ENCODE measurements at places on chromosomes 7 and 10. TPM values are rescaled to one million over a fixed set of nuclear protein-coding genes. Genes with fewer than 3 reads are reported as not detected.

SOSTDC1 gene
- 2.3 TPM for polyA plus RNA-seq

DNA sequence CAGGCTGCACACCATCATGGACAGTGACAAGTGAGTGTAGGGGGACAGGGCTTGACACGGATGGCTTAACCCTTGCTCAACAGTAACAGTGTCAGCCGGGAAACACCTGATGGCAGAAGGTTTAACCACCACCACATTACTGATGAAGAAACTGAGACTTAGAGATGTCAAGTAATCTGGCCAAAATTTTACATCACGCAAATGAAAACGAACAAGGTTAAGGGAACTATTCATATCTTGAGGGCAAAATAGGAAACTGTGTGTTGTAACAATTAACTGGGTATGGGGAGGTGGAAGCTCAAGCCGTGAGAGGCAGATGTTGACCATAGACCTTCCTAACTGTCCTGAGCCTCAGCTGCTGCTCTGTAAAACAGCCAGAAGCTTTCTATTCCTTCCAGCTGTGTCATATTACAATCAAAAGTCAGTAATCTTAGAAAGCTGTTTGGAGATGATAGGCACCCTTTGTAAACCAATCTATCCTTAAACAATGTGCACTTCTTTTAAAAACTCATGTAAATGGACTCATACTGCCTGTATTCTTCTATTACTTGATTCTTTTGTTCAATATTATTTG is 68.4 kb downstream of the ABCC2 start:
- DNase-seq = no peak

DNA sequence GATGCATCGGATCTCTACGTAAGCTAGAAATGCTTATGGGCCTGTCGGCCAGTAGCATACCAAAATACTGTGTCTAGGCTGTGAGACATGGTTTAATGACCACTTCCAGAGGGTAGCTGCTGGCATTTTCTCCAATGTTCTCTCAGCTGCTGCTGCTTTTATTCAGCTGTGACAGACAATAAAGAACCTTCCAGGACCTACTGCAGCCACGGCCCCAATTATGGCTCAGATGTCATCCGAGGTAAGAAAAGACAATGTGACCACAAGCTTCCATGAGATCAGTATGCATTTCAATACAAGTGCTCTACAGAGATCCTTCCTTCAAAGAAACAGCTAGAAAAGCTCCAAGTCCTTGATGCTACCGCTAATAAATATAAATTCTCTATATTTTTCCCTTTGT is 256.2 kb downstream of the SDHAF3 start:
- no peak for DNase-seq

ANKRD22 gene
- 3.4 TPM for polyA plus RNA-seq

COMMD3 gene
- 40.9 TPM for polyA plus RNA-seq

DNA sequence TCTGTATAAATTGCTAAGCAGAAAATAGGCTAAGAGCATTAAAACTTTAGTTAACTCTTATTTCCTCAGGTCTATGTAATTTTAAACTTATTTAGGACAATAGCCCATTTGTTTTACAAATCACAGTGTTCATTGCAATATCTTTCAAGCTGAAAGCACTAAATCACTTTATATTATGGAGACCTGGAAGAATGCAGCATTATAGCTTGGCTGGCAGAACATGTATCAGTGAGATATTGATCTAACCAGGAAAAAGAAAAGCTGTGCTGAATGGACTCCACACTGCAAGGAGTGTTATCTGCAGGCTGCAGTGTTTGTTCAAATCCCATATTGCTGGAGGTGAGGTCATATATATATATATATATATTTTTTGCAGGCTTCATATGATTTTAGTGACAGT is 517.5 kb downstream of the NRG3 start:
- no peak for DNase-seq

GRCh38 chr7:106775975-106776607 is 89.0 kb upstream of the PIK3CG start:
- DNase-seq = no peak

DNA sequence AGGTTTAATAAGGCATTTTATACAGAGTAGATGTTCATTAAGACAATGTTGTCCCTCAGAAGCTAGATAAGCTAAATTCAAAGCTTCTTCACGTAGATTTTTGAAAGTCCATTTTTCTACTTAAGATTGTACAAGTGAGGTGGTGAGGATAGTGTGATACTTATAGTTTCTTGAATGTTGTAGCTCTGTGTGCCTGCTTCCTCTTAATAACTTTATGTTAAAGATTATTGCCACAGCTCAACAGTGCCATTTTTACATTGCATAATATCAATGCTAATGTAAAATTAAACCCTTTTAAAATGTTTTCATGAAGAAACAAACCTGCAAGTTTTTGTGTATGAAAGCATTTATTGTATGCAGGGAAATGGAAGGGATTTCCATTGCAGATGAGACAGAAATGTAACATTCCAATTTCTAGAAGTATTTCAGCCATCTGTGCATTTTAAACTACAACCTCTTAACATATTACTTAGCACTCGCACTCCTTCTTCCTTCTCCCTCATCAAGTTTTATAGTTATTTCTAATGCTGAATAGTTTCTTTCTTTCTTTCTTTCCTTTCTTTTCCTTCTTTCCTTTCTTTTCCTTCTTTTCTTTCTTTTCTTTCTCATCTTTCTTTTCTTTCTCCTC is 212.0 kb downstream of the TWIST1 start:
- no peak for DNase-seq

DNA sequence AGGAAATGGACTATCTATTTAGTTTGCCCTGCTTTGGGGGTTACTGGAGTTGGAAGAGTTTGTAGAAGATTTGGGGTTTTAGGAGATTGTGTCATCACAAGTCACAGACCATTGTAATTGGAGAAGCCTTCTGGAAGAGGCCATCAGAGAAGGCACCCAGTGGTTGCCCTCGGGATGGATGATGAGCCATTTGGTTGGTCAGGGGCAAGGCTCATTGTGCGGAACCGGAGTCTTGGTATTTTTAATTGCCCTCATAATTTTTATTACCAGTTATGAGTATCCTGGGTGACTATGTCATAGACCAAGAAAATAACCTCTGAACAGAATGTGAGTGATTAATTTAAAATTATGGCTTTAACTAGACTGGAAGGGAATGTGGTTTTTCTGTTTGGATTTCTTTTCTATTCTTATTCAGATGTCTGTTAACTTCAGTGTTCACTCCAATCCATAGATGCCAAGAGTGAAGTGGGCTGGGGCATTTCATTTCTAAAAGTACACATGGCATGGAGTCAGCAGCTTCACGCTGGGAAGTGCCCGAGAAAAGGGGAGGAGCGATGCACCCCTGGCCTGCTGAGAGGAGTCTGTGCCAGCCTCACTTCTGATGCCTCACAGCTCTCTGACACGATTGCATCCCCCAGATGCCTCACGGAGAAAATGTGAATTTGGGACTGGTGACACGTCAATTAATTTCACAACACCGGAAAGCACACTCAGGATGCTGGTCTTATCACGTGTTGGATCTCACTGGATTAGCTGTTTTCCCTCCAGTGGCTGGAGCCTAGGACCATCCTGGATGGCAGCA is 225.6 kb upstream of the IGFBP3 start:
- DNase-seq = no peak

GRCh38 chr10:22491931-22492615 is 146.8 kb downstream of the SPAG6 start:
- DNase-seq = no peak

DNA sequence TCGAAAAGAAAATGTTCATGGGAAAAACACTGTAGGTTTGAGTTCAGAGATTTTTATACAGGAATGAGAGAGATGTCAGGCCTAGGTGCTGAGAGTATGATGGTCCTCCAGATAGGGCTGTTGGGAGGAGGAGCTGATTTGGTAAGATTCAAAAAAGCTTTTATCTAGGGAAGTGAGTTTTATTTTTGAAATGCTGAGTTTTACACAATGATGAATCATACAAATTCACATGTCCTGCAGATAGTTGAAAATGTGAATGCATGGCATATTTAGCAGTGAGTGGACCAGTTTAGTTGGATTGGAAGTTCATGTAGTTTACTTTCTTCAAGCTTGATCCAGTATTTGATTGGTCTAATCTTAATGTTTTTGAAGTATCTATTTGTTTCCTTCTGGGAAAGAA is 154.8 kb downstream of the LRRC4 start:
- no peak for DNase-seq

- no peak for DNase-seq
Observed at GRCh38 chr10:99869581-99870122, 87.2 kb downstream of the ABCC2 start.

GRCh38 chr10:759898-760477 is 70.5 kb upstream of the DIP2C start:
- DNase-seq = no peak

- DNase-seq = no peak
Observed at GRCh38 chr7:69577221-69577620, 21.1 kb upstream of the AUTS2 start.

GRCh38 chr10:3294919-3295581 is 122.5 kb upstream of the PITRM1 start:
- DNase-seq = no peak

MKX gene
- polyA plus RNA-seq = 7.7 TPM

EPC1 gene
- polyA plus RNA-seq = 29.3 TPM

ERVW-1 gene
- polyA plus RNA-seq = not detected

DNA sequence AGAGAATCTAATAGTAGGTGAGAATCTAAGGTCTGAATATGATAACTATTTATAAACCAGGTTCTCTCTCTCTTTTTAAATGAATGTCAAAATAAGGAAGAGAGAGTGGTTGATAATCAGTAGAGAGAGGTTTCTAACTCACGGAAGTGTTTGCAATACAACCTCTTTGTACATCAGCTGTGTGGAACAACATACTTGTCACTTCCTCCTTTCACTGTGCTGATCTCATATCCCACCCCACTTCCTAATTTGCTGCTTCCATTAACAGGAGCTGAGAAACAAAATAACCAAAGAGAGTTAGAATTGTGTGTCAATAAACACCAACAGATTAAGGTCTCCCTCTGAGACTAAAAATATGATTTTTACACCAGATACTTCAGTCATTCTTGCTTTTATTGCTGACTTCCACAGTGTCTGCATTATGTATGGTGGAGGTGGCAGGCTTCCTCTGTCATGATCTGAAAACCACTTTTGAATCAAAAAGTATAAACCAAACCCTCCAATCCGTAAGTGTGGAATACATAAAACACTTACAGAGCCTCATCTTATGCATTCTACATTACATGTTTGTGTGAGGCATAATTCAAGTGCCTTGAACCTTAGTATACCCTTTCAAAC is 25.0 kb downstream of the CACUL1 start:
- no peak for DNase-seq

DNA sequence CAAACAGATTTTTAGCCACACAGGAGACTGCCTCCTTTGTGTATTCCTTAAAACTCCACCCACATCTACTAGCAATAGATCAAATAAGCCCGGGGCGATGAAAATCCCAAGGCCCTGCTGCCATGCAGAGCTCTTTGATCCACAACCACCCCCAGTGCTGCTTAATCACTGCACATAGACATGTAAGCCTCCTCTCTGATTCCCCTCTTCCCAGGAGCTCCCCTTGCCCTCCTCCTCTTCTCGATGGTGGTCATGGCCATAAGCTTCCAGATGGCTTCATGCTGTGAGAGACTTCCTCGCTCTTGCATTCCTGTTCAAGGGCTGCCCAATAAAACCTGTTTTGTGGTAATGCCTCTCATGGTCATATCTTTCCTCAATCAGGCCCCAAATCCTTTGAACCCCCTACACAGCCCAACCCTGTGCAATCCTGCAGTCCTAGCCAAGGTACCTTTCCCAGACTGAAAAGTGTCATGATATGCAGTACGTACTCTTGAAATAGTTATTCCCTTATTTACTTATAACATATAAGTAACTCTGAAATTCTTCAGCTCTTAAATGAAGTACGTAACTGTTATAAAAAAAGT is 158.5 kb downstream of the CACNA2D1 start:
- no peak for DNase-seq

- DNase-seq = no peak
Observed at GRCh38 chr7:141039376-141039775, 24.6 kb upstream of the MRPS33 start.

DNA sequence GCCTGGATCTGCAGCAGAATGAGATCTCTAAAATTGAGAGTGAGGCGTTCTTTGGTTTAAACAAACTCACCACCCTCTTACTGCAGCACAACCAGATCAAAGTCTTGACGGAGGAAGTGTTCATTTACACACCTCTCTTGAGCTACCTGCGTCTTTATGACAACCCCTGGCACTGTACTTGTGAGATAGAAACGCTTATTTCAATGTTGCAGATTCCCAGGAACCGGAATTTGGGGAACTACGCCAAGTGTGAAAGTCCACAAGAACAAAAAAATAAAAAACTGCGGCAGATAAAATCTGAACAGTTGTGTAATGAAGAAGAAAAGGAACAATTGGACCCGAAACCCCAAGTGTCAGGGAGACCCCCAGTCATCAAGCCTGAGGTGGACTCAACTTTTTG is 21.4 kb downstream of the LRRC17 start:
- no peak for DNase-seq

ARL5B gene
- polyA plus RNA-seq = 4.7 TPM

DNA sequence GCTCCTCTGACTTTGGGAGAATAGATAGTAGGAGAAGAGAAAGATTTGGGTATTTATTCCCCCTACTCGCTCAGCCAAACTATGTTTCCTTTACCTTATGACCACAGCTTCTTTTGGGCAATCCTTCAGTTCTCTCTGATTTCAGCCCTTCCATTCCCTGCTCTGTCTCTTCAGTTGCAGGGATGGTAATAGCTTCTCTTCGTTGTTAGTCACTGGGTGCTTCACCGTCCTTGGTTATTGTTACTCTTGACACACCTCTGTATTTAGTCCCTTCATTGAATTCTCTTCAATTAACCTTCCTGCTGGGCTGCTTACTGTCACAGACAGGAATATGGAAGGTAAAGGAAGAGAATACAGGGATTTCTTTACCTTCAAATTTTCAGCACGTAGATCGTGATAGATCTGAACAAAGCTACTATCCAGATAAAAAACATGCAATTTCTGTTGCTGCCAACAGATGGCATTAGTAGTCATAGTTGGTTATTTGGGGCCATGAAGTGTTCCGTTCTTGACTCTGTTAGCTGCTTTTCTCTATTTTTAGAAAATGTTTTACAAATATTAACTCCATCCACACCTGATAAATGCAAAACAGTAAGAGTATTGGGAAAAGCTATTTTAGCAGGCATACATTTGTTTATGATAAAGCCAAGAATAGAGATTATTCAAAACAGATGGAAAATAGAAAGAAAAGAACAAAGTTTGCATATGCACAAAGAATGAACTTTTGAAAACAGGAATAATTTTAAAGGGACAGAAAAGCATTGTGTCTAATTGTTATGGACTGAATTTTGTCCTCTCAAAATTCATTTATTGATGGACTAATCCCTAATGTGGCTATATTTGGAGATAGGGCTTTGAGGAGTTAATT is 14.0 kb upstream of the PTTG1IP2 start:
- peak; percentile 53 for DNase-seq

TMEM196 gene
- 0.05 TPM for polyA plus RNA-seq

CLEC2L gene
- 0.08 TPM for polyA plus RNA-seq

NRG3 gene
- 0.08 TPM for polyA plus RNA-seq

HGF gene
- 12.3 TPM for polyA plus RNA-seq
